ENCODE measurements at places on chromosomes 3 and 15.

DNA sequence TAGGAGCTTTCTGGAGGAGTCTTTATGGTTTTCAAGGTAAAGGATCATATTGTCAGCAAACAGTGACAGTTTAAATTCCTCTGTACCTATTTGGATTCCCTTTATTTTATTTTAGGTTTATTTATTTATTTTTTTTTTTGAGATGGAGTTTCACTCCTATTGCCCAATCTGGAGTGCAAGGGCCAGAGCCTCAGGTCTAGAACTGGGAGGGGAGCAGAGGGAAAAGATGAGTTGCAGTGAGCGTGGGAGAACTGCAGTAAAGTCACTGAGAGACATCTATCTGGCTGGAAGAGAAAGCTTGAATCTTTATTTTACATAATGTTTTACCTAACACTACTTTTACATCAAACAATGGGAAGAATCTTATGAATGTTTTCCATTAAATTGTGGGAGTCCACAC is 49.5 kb upstream of the GK5 start:
- DNase-seq, result no peak

DNA sequence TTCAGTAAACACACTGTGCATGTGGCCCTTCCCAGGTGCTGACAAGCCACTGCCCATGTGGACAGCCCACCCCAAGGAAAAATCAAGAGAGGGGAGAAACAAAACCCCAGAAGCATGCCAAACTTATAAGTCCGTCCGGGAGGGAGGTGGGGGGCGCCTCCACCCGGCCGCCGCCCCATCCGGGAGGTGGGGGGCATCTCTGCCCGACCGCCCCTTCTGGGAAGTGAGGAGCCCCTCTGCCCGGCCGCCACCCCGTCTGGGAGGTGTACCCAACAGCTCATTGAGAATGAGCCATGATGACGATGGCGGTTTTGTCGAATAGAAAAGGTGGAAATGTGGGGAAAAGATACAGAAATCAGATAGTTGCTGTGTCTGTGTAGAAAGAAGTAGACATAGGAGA is 53.8 kb upstream of the C2CD4B start:
- DNase-seq, result no peak

DNA sequence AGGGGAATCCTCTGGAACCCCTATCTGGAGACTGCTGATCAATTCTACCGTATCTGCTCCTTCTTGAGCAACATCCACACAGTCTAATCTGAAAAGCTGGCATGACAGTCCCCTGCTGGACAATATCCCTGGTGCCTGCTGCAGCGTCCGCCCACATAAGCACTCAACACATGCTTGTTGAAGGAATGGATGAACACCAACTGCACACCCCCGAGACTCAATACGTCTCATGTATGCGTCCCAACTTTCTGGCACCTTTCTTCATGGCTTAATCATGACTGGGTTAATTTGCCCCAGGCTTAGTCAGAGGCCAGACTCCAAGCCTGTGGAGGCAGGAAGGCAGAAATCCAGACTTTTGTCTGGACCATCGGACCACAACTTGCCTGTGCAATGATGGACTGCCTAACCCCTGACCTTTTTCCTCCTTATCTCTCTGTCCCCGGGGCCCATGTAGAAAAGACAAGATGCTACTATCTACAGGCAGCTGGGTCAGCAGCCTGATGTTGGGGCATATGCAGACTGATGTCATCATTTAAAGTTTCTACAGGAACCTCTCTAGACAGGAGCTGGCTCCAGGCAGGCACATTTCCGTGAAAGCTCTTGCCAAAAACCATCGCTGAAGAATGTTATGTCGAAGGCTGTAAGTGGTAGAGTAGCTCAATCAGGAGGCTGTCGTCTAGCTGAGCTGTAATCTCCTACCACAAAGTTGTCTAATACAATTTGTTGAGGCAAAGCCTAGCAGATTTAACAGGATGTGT is 114.1 kb upstream of the TPM1 start:
- no peak for DNase-seq

- no peak for DNase-seq
Measured at GRCh38 chr15:83587091-83587490, 66.8 kb upstream of the ADAMTSL3 start.
